ENCODE measurements at places on chromosomes 3 and 15.

DNA sequence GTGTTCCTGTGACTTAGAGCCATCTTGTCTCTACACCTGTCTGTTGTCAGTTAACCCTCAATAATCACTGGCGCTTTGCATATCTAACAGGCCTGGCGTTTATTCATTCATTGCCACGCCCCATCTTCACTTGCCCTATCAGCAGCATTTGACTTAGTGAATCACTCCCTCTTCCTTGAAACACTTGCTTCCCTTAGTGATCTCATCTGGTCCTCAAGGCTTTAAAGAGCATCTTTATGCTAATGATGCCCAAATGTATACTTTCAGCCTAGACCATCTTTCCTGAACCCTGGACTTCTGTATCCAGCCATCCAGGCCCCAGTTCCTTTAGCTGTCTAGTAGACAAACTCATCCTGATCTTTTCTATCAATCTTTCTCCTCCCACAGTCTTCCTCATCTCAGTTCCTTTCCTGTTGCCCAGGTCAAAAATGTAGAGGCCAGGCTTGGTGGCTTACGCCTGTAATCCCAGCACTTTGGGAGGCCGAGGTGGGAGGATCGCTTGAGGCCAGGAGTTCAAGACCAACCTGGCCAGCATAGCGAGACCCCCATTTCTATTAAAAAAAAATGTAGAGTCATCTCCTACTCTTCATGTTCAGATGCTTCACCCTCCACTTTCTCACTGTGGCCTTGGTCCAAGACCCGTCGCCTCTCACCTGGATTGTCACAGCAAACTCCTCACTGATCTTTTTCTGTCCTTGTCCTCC lies 1.4 kb upstream of the IGDCC4 start:
- no peak for DNase-seq

DNA sequence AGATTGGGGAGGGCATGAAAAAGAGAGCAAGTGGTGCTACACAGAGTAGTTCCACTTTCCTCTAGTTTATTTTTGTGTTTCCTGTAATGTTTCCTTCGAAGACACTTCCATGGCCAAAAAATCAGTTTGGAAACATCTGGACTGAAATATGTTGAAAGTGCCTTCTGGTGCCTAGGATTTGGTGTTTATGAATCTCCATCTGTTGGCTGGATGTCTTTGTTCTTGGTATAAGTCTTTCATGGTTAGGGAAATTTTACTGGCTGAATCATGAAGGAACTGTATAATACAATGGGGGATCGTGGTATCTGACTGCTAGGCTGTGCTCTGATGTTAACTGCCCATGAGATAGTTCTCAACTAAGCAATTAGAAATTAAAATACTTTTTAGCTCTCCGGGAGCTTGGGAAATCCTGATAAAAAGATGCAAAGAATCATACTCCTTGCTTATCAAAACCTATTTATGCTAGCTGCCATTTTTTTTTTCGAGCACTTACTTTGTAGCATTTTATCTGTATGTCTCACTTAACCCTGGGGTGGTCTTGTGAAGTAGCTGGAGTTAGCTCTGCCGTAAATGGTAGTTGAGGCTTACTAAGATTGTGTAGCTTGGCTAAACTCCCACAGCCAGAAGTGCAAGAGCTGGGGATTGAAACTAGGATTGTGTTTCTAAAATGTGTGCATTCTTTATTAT lies 21.9 kb downstream of the AKAP13 start:
- DNase-seq, result no peak

DNA sequence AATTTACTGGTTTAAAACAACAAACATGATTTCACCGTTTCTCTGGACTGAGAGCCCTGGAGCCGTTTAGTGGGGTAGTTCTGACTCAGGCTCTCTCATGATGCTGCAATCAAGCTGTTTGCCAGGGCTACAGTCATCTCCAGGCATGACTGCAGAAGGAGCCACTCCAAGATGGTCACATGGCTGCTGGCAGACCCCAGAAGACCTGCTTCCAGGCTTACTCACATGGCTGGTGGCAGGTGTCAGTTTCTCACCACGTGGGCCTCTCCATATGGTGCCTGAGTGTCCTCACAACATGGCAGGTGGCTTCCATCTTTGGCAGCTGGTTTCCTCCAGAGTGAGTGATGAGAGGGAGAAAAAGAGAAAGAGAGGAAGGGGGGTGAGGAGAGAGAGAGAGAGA lies 378.3 kb upstream of the RGMA start:
- no peak for DNase-seq

- no peak for DNase-seq
These were observed 45.3 kb upstream of the MAGEF1 start for GRCh38 chr3:184757022-184757651.

GRCh38 chr3:108180194-108180593 lies 42.0 kb downstream of the IFT57 start:
- DNase-seq, result no peak

DNA sequence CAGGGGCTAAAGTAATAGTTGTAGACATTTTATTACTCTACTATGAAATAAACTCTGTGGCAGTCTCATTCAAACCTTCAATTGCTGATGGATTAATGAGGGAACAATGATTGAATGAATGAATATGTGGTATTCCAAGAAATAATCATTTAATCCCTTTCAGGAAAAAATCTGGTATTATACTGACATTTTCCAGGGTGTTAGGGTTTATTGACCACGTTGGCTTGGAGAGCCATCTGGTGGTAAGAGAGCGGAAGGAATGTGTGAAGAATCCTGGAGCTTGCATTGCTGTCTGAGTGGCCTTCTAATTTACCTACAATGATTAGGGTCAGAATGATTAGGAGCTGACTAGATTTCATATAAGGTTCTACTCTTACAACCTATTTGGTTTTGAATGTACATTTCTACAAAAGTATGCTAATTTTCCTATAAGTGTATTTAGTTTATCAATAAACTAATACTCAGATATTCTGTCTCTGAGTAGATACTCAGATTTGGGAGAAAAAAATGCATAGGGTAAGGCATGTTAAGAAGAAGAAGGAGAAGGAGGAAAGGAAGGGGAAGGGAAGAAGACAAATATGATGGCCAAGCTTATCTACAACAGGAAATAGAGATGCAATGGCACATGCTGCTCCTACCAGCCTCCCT lies 249.9 kb downstream of the ROBO1 start:
- no peak for DNase-seq

GRCh38 chr3:151537726-151538125 lies 76.9 kb upstream of the IGSF10 start:
- DNase-seq, result no peak

DNA sequence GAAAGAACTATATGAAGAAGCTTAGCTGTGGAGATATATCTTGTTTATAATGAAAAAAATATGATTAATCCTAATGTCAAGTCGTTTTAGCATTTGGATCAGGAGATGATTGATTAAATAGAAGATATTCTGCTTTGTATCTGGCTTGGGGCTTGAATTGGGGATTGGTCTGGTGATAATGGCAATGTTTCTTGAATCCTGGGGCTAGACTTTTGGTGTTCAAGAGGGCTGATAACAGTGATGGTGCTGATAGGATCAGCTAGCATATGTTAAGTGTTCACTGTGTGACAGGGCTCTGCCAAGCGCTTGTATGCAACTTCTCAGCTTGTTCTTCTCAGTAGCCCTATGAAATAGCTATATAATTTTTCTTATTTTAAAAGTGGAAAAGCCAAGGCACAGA lies 20.2 kb downstream of the CNOT10 start:
- no peak for DNase-seq

DNA sequence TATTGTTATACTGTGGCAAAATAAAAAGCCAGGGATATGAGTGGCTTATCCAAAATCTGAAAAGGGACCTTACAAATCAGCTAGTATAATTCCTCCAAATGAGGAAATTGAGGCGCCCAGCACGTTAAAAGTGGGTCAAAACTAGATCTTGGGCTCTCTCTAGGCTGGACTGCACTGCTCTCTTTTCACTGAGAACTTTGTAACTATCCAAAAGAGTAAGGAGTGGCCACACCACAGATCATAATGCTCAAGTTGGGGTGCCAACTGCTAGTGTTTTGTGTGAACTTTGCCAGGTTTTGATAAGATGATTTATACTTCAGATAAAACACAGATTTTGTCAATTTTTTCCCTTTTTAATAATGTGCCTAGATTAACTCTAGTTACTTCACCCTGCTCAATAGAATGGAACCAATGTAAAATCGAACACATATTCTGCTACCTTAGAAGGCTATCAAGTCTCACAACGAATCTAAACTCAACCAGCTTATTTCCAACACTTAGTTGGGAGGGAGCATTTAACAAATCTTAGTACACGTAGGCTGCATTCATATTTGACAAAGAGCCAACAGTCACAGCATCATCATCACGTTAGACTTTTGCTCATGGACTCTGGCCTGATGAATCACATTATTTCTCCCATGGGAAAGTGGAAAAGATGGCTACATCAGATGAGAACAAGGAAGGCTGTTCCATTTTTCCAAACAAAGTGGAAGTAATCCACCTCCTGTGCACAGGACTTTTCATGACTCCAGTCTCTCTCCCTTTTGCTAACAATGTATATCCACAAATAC lies 64.4 kb downstream of the ABI3BP start:
- no peak for DNase-seq

- no peak for DNase-seq
These were observed 36.2 kb upstream of the TSPAN3 start for GRCh38 chr15:77107068-77107467.

GRCh38 chr3:187565701-187566100 lies 104.5 kb downstream of the SST start:
- no peak for DNase-seq

All from stimulated activated CD8-positive, alpha-beta memory T cell treated with anti-CD3 and anti-CD28 coated beads, Interleukin-15, amount 100 ng/mL, for 24 hours (primary cell).